ENCODE measurements at places on chromosomes 6 and 20.

GRCh38 chr6:90442366-90442765, 144.5 kb downstream of the MAP3K7 start:
- no peak for DNase-seq

DNA sequence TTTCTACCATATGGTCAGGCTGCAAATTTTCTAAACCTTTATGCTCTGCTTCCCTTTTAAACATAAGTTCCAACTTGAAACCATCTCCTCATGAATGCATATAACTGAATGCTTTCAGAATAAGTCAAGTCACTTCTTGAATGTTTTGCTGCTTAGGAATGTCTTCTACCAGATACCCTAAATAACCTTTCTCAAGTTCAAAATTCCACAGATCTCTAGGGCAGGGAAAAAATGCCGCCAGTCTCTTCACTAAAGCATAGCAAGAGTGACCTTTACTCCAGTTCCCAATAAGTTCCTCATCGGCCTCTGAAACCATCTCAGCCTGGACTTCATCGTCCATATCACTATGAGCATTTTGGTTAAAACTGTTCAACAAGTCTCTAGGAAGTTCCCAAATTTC, 1011.2 kb upstream of the CITED2 start:
- no peak for DNase-seq

GRCh38 chr6:169881976-169882375, 130.6 kb downstream of the ERMARD start:
- DNase-seq: no peak

DNA sequence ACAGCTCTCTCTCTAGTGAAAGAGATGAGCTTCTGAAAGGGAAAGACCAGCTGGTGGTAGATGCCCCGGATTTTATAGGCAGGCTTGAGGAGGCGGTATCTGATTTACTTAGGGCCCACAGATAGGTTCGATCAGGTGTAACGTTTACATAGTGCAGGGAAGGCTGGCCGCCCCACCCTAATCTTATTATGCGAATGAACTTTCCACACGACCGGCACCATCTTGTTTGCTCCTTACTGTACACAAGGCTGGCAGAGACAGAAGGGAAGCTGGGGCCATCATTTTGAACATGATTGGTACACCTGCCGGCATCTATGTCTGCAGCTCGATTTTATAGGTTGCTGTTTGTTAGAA, 212.0 kb upstream of the JARID2 start:
- DNase-seq: no peak

DNA sequence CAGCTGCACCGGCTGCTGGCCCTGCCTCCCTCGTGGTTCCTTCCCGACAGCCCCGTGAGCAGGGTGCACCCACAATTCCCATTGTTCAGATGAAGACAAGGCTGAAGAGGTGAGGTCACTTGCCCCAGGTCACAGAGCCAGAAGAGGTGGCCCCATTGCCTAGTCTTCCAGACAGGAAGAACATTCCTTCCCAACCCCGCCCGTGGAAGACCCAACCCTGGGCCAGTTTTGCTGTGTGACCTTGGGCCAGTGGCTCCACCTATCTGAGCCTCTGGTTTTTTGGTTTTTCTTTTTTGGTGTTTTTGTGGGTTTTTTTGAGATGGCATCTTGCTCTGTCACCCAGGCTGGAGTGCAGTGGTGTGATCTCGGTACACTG, 61.7 kb downstream of the RIPOR3 start:
- DNase-seq: no peak

GRCh38 chr6:42331019-42331418, 113.4 kb upstream of the MRPS10 start:
- DNase-seq: no peak

Measured in NCI-H345 (cell line).